Stromal cell of bone marrow (primary cell): ENCODE measurements at places on chromosomes 3 and 15.
A peak's percentile ranks its signal among the peaks of the same experiment; 100 is the strongest.

GRCh38 chr3:194176274-194176991, 40.5 kb downstream of the HES1 start:
- no peak for DNase-seq

- no peak for DNase-seq
Observed at GRCh38 chr15:22978691-22979237, 1.4 kb downstream of the CYFIP1 start.

GRCh38 chr3:64467255-64467944, 220.4 kb downstream of the ADAMTS9 start:
- no peak for DNase-seq

- DNase-seq, result no peak
Observed at GRCh38 chr3:23761440-23761896, 44.3 kb upstream of the UBE2E1 start.

DNA sequence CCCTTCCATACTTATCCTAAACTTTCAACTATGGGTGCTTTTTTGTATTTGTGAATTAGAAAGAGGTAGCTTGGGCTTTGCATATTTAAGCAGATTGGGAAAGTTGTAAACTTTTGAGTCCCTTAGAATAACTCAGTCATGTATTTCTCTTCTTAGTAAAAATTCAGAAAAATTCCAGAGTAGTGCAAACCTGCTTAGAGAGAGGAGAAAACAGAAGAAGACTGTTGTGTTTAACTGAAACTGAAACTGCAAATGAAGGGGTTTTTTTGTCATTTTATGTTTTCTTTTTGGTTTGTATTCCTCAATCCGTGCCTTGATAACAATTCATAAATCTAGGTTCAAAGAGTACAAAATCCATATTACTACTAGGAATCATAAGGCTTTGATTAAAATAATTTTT, 31.3 kb downstream of the CD200 start:
- DNase-seq, result no peak

- DNase-seq, result no peak
Observed at GRCh38 chr3:114375608-114376421, 82.0 kb downstream of the TIGIT start.

- DNase-seq, result no peak
Observed at GRCh38 chr3:135792858-135793475, 172.6 kb upstream of the PPP2R3A start.

DNA sequence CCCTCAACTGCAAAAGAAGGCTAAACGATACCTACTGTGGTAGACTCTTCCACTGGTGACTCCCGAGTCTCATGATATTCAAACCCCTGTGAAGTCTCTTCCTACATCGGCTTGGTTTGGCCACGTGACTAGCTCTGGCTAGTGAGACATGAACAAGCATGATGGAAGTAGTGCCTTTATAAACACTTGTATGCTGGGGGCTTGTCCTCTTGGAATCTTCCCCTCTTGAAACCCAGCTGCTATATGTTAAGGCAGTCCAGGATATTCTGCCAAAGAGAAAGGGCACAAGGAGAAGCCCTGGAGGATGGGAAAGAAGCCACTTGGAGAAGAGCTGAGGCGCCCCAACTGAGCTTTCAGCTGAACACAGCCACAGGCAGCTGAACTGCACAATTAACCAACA, 16.4 kb downstream of the RBP1 start:
- no peak for DNase-seq

DNA sequence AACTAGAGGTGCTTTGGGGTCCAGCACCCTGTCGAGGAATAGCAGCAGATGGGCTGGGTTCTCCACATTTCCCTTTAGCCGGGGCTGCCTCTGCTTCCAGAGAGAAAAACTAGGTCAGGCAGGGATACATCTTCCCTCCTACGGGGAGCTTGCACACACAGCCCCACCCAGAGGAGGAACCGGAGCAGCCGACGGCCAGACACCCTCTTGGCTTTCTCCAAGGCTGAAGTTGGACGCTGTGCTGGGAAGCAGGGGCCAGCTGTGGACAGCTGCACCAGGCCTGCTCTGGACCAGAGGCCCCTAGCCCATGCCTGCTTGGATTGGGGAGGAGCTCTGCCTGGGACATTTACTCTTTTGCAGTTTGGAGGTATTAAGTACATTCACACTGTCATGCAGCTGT, 44.7 kb upstream of the NR2C2 start:
- DNase-seq, result no peak

DNA sequence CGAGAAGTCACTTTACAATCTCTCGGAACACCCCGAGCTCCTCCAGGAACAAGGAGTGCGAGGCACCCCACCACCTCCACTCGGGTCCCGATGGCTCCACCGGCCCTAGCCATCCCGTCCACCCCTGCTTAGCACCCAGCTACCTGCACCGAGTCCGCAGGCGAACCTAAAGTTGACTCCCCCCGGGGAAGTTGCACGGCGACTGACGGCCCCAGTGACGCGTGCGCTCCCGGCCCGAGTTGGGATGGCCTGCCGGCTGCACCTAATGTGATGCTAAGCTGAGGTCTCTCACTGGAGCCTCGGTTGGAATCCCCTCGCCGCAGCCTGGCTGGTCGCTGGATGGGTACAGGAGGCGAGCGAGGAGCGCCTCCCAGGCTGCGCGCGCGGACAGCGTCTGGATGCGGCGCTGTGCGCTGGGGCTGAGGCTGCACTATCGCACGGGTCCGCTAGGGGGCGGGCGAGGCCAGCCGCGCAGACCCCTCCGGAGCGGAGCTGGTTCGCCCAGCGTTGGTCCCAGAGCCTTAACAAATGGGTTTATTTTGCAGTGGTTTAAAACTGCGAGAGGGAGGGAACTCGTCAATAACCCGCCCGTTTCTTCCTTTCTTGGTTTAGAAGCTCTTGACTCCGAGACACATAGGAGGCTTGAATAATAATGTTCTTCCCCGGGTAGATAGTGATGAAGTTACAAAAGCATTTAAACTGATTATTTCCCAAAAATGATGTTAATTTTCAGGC, at the start of gene OXTR:
OXTR (minus strand) TSS at position 526 of the 735 bp plus-strand sequence. CDS start 1,426 bp downstream, outside the sequence.
- DNase-seq, result no peak

GRCh38 chr3:79018671-79019136, 749.1 kb downstream of the ROBO1 start:
- peak; percentile 48 for DNase-seq

GRCh38 chr3:133997871-133998635, 31.7 kb downstream of the SLCO2A1 start:
- DNase-seq, result no peak

GRCh38 chr3:81485444-81485865, 276.0 kb downstream of the GBE1 start:
- DNase-seq, result peak; percentile 79

- DNase-seq, result no peak
Observed at GRCh38 chr15:70509282-70509662, 254.1 kb downstream of the UACA start.

DNA sequence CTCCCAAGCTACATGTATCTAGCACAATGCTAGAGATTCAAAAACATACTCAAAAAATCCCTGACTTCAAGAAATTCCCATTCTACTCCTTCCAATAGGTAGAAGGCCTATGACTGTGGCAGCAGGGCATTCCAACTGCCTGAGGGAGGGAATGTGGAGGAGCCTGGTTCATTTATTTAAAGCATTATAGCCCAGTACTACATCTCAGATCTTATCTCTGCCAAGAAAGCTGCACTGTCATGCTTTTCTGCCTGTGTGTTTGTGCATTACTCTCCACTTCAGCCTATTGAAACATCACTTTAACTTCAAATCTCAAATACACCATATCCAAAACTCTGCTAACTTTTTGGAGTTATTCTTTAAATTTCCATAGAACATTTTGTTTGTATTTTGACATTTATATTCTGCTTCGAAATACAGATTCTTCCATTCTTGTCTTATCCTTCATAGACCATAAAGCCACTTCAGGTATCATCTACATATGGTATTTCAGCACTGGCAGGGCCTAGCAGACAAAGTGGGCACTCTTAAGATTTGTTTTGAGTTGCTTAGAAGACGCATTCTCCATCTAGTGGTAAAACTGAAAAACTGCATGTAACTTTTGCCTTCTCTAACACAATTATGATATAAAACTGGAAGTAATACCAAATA, 59.1 kb upstream of the NEDD4 start:
- no peak for DNase-seq

- DNase-seq, result no peak
Observed at GRCh38 chr3:192991356-192991755, 73.7 kb upstream of the MB21D2 start.

DNA sequence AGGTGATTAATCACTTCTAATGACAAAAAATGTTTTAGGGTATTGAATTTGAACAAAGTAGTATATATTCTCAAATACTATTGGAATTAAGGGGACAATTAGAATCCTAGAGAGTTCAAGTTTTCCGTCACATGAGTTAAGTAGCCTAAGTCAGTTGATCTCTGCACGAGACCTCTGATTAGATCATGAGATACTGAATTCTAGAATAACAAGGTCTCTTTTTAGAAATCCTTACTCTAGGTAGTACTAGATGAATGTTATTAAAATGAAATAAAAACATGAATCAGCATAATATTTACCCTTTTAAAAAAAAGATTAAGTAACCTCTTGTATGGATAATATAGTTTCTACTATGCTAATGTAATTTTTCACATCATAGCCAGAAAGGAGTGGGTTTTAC, 43.4 kb downstream of the MYO5A start:
- DNase-seq, result no peak

- DNase-seq, result no peak
Observed at GRCh38 chr15:78353093-78353492, 12.9 kb downstream of the CRABP1 start.

DNA sequence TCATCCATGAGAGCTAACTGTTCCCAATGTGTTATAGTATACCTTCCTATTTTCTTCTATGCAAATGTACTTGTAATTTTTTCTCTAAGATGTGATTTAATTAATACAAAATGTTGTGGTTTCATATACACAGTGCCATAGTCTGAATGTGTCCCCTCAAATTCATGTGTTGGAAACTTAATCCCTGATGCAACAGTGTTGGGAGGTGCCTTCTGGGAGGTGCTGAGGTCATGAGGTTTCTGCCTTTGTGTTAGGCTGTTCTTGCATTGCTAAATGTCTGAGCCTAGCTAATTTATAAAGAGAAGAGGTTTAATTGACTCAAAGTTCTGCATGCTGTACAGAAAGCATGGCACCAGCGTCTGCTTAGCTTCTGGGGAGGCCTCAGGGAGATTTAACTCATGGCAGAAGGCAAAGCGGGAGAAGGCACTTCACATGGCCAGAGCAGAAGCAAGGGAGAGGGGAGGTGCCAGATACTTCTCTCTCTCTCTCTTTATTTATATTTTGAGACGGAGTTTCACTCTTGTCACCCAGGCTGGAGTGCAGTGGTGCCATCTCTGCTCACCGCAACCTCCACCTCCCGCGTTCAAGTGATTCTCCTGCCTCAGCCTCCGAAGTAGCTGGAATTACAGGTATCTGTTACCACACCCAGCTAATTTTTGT, 34.7 kb upstream of the BNIP2 start:
- DNase-seq, result no peak

GRCh38 chr15:47711655-47712054, 5.7 kb upstream of the SEMA6D start:
- no peak for DNase-seq

- no peak for DNase-seq
Observed at GRCh38 chr3:197567904-197568681, 12.3 kb upstream of the BDH1 start.

- DNase-seq, result no peak
Observed at GRCh38 chr3:107062787-107063186, 314.5 kb upstream of the CCDC54 start.

DNA sequence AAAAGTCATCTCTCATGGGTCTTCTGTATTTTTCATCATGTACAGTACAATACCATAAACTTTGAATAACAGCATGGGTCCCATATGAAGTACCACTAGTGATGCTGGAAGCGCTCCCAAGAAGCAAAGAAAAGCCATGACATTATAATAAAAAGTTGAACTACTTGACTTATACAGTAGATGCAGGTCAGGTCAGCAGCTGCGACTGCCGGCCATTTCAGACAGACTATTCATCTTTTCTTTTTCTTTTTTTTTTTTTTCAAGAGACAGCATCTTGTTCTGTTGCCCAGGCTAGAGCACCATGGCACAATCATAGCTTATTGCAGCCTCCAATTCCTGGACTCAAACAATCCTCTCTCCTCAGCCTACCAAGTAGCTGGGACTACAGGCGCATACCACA, 10.2 kb downstream of the RAF1 start:
- DNase-seq, result no peak

GRCh38 chr15:78922527-78922926, 22.3 kb downstream of the CTSH start:
- no peak for DNase-seq

- no peak for DNase-seq
Observed at GRCh38 chr15:45586125-45586524, 1.1 kb upstream of the BLOC1S6 start.

- DNase-seq, result no peak
Observed at GRCh38 chr3:161576714-161577510, 80.3 kb downstream of the OTOL1 start.

GRCh38 chr15:69413822-69414700, at the start of gene KIF23:
Gene KIF23, plus strand, starts transcription at chr15:69414349. Its CDS starts 117 bp downstream, at chr15:69414466.
- DNase-seq, result peak; percentile 84

DNA sequence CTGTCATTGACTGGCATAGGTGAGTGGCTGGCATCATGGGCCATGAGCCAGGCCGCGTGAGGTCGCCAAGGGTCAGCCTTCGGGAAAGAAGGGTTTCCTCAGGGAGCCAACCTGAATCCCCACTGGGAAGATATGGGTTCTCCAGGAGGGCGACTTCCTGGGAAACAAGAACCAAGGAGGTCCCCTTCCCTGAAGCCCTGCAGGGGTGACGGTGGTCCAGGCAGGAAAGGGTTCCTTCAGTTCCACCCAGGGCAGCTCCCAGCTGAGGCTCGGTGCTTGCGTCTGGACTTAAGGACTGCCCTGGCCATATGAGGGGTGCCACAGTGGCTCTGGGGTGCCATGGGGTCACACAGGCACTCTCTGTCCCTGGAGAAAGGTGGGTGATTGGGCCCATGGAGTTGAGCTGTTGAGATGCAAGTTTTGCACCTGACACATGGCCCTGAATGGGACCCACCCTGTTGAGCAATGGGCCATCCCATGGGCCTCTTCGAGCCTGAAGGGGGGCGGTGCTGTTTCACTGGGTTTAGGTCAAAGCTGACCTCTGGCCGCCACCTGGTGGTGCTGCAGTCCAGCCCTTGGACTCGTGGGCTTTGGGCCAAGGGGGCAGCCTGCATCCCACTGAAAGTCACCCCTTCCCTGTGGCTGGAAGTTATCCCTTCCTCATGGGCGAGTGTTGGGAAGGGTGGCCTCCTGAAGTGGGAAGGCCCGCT, 228.1 kb downstream of the SNRPN start:
- DNase-seq, result no peak
